ENCODE measurements at places on chromosomes 12 and 14. TPM values are rescaled to one million over a fixed set of nuclear protein-coding genes. Genes with fewer than 3 reads are reported as not detected.

The CCDC177 gene
- 0.05 TPM for total RNA-seq

The PRIM1 gene
- 69.2 TPM for total RNA-seq

The PRB3 gene
- not detected for total RNA-seq

The KRT2 gene
- total RNA-seq: not detected

The PELI2 gene
- 3.0 TPM for total RNA-seq

The BICDL1 gene
- 148 TPM for total RNA-seq

The FOXG1 gene
- not detected for total RNA-seq

The CLEC6A gene
- total RNA-seq: not detected

The OR6C3 gene
- total RNA-seq: not detected

The PPM1H gene
- 0.12 TPM for total RNA-seq

The TEDC1 gene
- 43.3 TPM for total RNA-seq

The P2RX2 gene
- total RNA-seq: not detected

The IFNG gene
- total RNA-seq: 279 TPM

The ADGRD1 gene
- 0.84 TPM for total RNA-seq

All from activated CD4-positive, alpha-beta T cell treated with anti-CD3 and anti-CD28 coated beads, Interleukin-2, amount 10 ng/mL, durations not matched to agents 24 days and 14 days (primary cell).